Right ventricle myocardium superior (tissue), 1 donor: ENCODE measurements at places on chromosomes 7 and 10. TPM values are rescaled to one million over a fixed set of nuclear protein-coding genes. Genes with fewer than 3 reads are reported as not detected.

DNA sequence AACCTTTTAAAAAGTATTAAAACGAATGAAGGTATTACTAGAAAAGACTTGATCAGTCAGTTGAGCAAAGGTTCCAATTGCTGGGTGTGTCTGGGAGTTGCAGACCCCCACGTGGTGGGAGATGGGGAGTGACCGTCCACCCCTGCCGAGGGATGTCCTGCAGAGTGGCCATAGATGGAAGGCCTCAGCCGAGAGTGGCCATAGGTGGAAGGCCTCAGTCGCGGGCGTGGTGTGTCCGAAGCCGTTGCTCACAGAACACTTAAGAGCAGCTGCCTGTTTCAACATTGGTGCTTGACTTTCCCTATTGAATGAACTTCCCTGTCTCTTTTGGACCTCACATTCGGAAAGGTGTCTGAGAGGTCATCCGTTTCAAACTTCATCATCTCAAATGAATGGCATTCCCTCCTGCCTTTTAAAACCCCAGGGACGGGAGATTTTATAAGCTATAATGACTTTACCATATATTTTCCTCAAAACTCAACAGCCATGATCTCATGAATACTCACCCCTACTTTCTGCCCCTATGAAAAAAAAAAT is 69.4 kb downstream of the CAMK1D start:
- no peak for DNase-seq

DNA sequence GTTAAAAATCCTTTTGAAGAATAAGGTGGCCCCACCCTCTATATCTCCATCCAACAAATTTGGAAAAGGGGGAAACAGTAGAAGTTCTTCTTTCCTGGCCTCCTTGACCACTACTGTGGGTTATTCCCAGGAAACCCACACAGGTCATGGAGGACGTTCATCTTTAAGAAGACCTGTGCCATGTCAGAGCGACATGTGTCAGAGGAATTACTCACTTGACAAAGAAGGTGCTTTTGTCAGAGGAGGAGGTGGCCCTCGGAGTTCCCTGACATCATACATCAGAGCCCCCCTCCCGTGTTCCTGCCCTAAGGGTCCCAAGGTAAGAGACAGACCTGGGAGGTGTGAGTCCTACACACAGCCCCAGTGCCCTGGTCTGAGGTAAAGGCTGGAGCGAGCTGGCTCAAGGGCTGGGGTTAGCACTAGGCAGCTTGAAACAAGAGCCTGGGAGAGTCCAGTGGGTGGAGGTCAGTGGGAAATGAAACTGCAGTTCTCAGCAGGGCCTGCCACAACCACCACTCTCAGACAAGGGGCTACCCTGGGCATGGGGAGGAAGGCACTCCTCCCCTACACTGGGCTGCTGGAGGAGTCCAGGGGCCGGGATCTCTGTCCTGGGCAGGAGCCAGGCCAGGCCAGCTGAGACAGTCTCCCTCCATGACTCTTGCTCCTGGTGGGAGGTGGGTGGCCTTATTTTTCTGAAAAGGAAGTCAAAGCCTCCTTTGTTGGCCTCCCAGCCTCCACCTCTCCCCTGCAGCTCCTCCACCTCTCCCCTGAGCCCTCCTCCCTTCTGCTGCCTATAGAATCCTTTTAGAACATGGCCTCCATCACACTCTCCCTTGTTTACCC is 21.8 kb upstream of the ZMIZ1 start:
- no peak for DNase-seq

DNA sequence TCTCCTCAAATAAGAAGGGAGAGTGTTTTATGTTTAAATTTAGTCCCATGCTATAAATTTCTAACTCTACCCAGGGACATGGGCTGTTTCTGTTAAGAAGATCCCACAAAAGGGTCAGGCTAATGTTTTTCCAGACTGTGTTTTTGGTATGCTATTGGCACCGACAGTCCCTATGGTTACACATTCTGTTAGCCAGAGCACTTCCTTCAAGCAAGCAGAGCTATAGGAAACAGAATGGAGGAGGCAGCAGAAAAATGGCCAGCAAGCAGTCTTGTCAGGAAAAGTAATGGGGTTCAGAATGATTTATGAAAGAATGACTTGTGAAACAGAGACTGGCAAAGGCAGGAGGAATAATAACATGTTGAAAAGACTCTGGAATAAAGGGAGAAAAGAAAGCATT is 44.8 kb upstream of the PHYHIPL start:
- DNase-seq: no peak

Gene ARMC10
- total RNA-seq: 18.6 TPM

DNA sequence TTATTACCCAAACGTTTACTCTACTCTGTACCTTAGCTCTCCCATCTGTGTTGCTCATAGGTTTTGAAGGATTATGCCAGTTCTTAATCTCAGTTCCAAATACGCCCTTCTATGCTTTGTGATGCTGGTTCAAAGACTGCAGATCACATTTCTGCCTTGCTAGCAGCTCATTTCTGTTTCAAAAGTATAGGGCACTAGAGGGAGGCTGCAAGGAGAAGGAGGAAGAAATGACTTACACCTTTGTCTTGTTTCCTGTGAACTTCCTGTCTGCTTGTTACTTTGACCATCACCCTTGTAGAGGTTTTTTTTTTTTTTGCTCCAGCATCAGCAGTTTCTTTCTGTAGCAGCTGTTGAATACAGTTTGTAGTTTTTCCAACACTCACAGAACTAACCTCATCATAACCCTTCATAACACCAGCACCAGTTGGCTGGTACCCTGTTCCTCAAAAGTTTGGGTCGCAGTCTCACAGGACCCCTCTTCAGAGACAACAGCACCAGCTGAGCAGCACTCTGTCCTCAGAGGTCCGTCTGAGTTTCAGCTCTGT is 16.5 kb downstream of the SLK start:
- no peak for DNase-seq

Gene MBL2
- not detected for total RNA-seq

DNA sequence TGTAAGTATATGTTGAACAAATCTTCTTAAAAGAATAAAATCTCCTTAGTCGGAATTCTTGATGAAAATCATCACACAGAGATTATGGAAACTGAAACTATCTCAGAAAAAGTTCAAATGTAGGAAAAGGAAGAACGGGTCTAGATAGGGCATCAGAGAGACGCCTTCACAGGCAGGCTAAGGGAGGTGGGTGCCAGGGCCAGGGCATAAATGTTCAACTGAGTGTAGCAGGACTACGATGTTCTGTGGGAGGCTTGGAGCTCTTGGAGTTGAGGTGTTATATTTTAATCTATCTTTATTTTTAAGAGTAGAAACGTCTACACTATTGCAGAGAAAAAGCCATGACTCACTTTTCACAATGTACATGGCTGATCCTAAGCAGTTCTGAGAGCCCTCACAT is 101.2 kb downstream of the RSU1 start:
- no peak for DNase-seq

DNA sequence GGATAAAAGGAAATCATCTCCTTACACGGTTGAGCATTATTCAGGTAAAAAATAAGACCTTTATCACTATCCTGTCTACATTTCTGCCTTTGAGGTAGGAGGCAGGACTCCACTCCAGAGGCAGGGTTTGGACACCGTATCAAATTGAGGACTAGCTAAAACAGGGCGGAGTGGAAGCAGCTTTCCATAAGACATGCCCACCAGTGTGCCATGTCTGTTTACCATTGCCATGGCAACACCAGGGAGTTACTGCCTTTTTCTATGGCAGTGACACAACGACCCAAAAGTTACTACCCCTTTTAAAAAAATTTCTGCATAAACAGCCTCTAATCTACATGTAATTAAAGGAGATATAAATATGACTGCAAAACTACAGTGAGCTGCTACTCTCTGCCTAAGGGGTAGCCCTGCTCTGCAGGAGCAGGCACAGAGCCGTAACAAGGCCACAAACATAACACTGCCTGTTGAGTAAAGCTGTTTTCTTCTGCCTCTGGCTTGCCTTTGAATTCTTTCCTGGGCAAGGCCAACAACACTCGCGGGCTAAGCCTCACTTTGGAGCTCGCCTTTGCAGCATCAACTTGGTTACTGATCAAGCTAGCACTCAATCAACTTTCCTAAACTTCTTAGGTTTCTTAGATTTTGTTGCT is 26.5 kb downstream of the DGKB start:
- DNase-seq: no peak

Gene GDI2
- total RNA-seq: 101 TPM

- DNase-seq: no peak
These were observed 44.8 kb downstream of the HDAC9 start for GRCh38 chr7:18540396-18540795.

Gene CLCN1
- total RNA-seq: 0.08 TPM

GRCh38 chr7:95421000-95421846 is 13.6 kb downstream of the PON2 start:
- DNase-seq: no peak

GRCh38 chr10:31071232-31072005 is 39.8 kb upstream of the ZNF438 start:
- DNase-seq: no peak

Gene FAM24B
- not detected for total RNA-seq

DNA sequence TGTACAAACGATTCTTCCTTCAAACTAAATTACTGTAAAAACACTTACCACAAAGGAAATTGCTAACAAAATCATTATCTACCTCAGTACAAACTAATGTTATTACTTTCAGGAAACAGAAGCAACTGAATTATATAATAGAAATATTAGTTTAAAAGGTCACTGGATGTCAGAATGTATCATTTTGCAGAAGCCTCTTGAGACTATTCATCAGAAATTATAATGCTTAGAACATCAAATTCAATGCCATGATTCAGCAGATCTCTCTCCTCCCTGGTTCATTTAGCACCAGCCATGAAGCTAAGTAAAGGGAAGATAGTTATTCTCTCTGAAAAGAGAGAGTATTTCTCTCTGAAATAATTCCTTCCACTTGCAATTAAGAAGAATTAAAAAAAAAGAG is 223.3 kb downstream of the IMMP2L start:
- no peak for DNase-seq
